Osteoblast (primary cell): ENCODE measurements at places on chromosomes 5 and 9.

- H3K4me1 ChIP-seq = no peaks in the 10 kb centered on the region
- no peak overlapping the region for H3K27ac ChIP-seq
- no peaks in the 10 kb centered on the region for H3K36me3 ChIP-seq
- H3K27me3 ChIP-seq = no peaks in the 10 kb centered on the region
Measured at GRCh38 chr9:86488794-86489193, 134.6 kb upstream of the TUT7 start.

- no peak overlapping the region for H3K4me3 ChIP-seq
- no peaks in the 10 kb centered on the region for H3K4me1 ChIP-seq
- no peak for DNase-seq
- no peak overlapping the region for H3K27ac ChIP-seq
Measured at GRCh38 chr5:169173372-169173771, 127.6 kb downstream of the SLIT3 start.

DNA sequence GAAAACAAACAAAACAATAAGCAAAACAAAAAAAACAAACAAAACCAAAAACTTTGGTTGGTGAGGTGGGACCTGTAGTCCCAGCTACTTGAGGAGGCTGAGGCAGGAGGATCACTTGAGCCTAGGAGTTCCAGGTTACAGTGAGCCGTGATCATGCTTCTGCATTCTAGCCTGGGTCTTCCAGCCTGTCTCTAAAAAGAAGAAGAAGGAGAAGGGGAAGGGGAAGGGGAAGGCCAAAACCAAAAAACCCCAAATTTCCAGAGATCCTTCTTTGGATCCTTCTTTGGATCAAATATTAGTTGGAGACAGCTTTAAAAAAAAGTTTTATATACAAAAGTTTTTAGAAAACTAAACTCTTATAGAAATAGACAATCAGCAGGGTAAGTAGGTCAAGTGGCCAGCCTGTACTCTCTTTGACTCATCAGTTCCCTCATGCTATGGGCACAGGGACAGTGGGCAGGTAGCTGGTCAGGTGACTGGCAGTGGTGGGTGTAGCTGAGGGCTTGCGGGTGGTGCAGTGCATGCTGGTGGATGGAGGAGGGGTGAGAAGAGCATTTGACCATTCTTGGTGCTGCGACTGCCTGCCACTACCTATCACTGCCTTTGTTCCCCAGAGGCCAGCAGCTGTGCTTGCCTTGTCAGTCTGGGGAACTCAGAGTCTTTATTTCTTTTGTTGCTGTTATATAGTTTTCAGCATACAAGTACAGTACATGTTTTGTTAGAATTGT, 12.6 kb downstream of the RCL1 start:
- H3K4me1 ChIP-seq = no peaks in the 10 kb centered on the region
- H3K27me3 ChIP-seq = no peaks in the 10 kb centered on the region
- H3K36me3 ChIP-seq = no peaks in the 10 kb centered on the region

- H3K4me1 ChIP-seq = peaks cover 13% of the 10 kb centered on the region
- no peaks in the 10 kb centered on the region for H3K27me3 ChIP-seq
- H3K36me3 ChIP-seq = no peaks in the 10 kb centered on the region
- H3K27ac ChIP-seq = no peak overlapping the region
- DNase-seq = no peak
- H3K4me3 ChIP-seq = no peak overlapping the region
Measured at GRCh38 chr9:134390947-134391318, 64.7 kb downstream of the RXRA start.

- no peaks in the 10 kb centered on the region for H3K27me3 ChIP-seq
- peak; percentile 99 for DNase-seq
- H3K4me1 ChIP-seq = peaks cover 44% of the 10 kb centered on the region
Measured at GRCh38 chr9:98255578-98256296, at the start of gene TBC1D2. TSS of gene TBC1D2 (minus strand) at chr9:98255649. CDS start at chr9:98255541, 108 bp downstream.

GRCh38 chr9:73839471-73839870, 657.7 kb upstream of the RORB start:
- H3K4me1 ChIP-seq = no peaks in the 10 kb centered on the region
- DNase-seq = no peak
- H3K4me3 ChIP-seq = no peak overlapping the region
- no peak overlapping the region for H3K27ac ChIP-seq
- no peaks in the 10 kb centered on the region for H3K27me3 ChIP-seq

DNA sequence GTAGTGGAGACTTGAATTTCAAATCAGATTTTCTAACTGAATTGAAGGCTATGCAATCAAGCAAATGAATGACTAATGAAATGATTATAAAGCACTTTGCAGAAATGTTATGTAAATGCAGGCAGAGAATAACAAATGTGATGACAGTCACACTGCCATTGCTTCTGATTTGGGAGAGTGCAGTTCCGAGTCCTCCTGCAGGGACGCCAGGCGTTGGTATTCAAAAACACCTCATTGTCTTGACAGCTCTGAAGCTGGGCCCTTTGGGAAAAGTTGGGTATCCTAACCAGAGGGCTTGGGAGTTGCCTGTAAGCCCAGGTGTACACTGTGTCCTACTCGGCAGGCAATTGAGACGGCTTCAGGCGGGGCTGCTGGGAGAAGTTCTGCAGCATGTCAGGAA, 57.9 kb downstream of the C5orf15 start:
- no peak for DNase-seq
- no peaks in the 10 kb centered on the region for H3K36me3 ChIP-seq

DNA sequence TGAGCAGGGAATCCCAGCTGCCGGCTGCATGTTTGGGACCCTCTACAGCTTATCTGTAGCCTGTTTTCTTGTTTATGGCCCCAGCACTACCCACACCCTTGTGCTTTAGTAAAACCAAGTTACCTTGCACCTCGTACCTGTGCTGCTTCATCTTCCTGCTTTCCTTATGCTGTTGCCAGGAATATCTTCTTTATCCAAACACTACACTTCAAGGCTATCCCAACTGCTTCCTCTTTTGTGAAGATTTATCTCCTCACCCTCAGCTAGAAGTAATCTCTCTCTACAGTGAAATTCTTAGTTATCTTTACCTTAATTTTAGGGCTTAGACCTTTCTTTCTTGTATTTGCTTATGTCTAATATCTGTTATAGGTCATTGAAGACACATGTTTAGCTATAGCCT, 171.1 kb downstream of the KDM4C start:
- H3K36me3 ChIP-seq = no peaks in the 10 kb centered on the region
- H3K4me1 ChIP-seq = peaks cover 38% of the 10 kb centered on the region
- no peak overlapping the region for H3K27ac ChIP-seq
- DNase-seq = no peak
- H3K4me3 ChIP-seq = no peak overlapping the region
- H3K27me3 ChIP-seq = no peaks in the 10 kb centered on the region

DNA sequence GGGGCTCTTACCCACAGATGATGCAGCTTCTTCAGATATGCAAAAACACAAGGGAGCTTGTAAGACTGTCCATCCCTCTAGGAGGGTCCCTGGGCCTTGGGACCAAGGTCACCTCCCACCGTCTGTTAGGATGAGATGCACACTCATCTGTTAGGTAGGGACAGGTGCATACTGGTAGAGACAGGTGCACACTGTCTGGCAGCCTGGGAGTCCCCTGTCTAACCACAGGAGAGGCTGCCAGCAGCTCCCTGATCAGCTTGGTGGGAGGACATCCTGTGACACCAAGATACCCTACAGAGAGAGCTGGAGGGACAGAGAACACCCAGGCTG, 13.2 kb downstream of the TSPAN17 start:
- no peak for DNase-seq
- H3K4me1 ChIP-seq = peaks cover 13% of the 10 kb centered on the region
- no peak overlapping the region for H3K27ac ChIP-seq

DNA sequence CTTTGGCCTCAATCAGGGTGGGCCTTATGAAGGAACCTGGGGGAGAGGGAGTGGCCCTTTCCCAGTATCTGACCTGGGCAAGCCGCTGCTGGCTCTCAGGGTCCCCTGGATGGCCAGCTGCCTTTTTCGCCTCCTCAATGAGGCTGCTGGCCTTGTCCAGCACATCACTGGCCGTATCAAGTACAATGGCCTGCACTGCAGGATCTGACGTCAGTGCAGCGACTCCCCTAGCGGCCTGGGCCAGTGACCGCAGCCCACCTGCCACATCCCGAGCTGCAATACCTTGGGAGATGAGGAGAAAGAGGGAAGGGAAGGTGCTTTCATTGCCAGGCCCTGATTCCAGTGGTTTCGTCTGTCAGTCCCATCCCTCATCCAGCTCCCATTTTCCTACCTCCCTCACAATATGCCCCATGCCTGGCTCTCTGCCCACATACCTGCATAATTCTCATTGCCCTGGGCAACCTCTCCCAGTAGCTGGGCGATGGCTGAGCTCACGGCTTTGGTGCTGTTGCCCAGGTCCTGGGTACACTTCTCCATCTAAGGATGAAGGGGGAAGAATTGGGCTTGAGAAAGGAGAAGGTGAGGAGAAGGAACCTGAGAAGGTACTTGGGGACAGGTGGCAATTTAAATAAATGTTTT, 19.1 kb downstream of the TLN1 start:
- H3K4me1 ChIP-seq = no peaks in the 10 kb centered on the region
- H3K27me3 ChIP-seq = no peaks in the 10 kb centered on the region
- H3K4me3 ChIP-seq = no peak overlapping the region
- H3K36me3 ChIP-seq = peaks cover 98% of the 10 kb centered on the region
- peak; percentile 30 for DNase-seq

DNA sequence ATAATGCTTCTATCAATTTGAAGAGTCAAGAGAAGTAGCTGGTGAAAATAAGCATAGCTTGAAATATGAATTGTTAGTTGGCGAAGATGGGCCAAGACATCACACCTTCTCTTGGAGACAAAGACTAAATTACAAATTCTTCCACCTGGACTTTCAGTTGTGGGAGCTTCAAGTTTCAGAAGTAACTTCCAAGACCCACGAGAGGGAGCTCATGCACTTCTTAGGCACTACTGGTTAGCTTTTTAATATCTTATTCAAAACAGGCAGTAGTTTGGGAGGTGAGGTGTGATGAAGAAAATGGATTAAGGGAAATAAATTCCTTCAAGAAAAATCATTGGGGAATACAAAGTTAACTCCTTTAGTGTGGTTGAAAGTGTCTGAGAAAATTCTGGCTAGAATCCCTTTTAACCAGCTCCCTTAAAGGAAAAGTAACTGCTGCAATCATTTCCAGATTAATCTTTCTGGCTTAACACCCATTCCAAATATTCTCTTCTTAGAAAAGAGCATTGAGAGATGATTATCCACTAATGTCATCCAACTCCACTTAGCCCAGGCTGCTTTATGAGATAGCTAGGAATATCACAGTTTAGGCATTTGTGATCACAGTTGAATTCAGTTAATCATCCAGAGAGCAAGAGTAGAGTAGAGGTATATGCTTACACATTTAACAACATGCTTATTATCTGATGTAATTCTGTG, 139.5 kb upstream of the DMRTA1 start:
- H3K27ac ChIP-seq = no peak overlapping the region
- H3K27me3 ChIP-seq = no peaks in the 10 kb centered on the region
- H3K36me3 ChIP-seq = no peaks in the 10 kb centered on the region
- no peak overlapping the region for H3K4me3 ChIP-seq

DNA sequence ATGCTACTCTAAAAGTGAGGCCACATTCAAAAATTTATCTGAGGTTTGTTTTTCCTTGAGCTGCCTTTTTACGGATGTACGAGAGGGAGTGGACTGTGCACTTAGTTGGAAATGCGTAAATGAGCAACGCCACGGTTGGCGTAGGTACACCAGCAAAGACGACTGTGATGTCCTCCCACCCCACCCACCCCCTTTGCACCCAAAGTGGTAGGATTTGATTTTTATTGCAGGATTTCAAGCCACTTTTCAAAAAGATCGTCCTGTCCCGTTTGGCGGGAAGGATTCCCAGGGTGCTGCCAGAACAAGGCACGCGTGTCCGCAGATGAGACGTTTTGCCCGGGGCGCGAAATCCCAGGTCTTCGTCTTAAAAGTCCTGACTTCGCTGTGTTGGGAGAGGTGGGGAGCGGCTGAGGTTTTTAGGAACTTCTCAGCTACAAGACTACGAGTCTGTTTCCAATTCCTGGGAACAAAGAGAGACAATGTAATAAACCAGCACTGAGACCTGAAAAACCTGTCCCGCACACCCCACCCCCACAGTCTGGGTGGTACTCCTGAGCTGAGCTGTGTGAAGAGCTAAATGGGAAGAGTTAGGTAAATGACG, 1.0 kb upstream of the TLE1 start:
- peak overlapping the region; percentile 81 for H3K4me3 ChIP-seq
- no peaks in the 10 kb centered on the region for H3K36me3 ChIP-seq
- DNase-seq = peak; percentile 76

DNA sequence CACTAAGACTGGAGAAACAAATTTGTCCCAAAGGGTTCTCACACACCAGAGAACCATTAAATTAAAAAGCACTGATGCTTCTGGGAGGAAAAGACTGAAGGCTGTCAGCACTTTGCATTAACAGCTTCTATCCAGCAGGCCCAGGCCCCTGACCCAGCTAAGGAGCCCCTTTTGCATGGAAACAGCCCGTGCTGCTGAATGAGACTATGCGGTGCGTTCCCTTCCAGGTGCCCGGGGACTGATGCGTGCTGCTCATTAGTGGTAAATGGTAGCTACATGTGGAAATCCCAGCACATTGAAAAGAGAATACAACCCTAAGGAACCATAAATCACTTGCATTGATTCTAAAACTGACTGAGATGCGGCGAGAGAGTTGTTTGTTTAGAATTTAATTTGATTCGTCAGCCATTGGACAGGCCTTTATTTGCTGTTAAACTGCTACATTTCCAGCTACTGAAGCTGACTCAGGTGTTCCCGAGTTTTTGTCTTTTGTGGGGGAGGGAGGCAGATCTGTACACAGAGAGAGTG, 351.0 kb upstream of the SLC24A2 start:
- H3K4me3 ChIP-seq = no peak overlapping the region
- H3K36me3 ChIP-seq = no peaks in the 10 kb centered on the region
- H3K27me3 ChIP-seq = no peaks in the 10 kb centered on the region
- H3K4me1 ChIP-seq = peaks cover 3% of the 10 kb centered on the region

DNA sequence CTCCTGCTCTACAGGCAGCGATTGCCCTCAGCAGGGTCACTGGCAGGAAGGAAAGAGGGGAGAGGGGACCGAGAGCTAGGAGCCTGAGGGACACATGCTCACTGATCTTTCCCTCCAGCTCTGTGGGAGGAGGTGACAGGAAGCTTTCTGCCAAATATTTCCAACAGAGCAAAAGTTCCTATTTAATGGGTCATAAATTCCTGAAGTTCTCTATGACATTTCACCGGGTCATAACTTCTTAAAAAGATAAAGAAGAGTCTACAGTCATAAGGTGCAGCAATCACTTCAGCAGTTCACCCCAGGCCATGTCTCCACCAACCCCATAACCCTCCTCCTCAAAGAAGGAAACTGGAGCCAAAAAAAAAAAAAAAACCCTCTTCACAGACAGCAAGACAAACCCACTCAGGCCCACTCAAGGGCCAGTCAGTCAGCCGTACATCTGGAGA, 481.1 kb downstream of the NR2F1-AS1 start:
- H3K4me3 ChIP-seq = no peak overlapping the region
- H3K36me3 ChIP-seq = no peaks in the 10 kb centered on the region
- H3K27me3 ChIP-seq = no peaks in the 10 kb centered on the region
- H3K4me1 ChIP-seq = peaks cover 8% of the 10 kb centered on the region

- H3K4me1 ChIP-seq = peaks cover 6% of the 10 kb centered on the region
- H3K4me3 ChIP-seq = no peak overlapping the region
- H3K27ac ChIP-seq = no peak overlapping the region
- H3K27me3 ChIP-seq = no peaks in the 10 kb centered on the region
- H3K36me3 ChIP-seq = no peaks in the 10 kb centered on the region
- no peak for DNase-seq
Measured at GRCh38 chr5:92761585-92761984, 819.4 kb downstream of the NR2F1-AS1 start.
